NCI-H187 (cell line): ENCODE measurements at places on chromosomes 3 and 15.

- no peak for DNase-seq
Measured at GRCh38 chr3:45781271-45781670, 15.1 kb downstream of the SLC6A20 start.

- DNase-seq, result no peak
Measured at GRCh38 chr3:144031938-144032337, 60.3 kb downstream of the DIPK2A start.

GRCh38 chr3:41662288-41662687 is 299.6 kb downstream of the ULK4 start:
- DNase-seq, result no peak

DNA sequence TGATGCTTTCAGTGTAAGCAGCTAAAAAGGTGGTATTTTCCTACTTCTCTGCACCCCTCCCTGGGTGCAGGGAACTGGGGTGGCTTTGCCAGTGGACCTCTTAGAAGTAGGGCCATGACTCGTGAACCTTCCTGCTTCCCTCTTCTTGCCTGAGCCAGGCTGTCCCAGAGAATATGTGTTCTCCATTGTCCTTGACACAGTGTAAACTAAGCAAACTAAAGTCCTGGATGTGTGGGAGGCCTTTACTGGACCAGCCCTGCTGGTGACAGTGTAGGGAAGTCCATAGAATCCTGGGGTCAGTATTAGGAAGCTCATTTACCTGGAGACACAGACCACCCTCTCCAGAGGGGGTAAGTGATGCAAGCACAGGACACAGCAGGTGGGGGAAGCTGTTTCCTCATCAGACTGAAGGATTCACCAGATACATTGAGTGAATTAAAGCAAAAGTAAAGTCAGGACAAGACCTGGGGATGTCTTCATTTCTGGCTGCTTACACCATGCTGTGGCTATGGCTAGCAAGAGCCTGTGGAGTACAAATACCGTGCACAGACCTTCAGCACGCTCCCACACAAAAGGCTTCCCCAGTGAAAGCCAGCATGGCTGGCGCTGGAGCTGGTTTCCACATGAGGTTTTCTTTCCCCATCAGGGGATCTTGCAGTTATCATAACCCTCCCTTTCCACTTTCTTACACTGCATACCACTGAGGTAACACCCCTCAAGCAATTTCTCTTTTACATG is 64.8 kb upstream of the LPP start:
- DNase-seq, result no peak

DNA sequence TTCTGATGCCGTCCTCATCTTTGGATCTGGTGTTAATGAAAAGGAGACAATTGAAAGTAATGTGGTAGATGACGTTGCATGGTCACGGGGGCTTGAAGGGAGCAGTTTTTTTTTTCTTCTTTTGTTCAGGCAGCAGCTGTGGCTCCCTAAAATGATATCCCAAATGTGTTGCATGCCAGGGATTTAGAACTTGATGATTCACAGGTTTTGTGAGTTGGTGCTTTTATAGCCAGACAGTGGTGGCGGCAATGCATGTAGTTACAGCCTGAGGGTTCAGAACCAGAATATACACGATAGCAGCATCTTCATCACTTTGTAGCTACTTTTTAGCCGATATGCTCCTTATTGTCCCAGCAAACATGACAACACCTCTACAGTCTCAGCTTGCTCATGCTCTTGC is 133.4 kb downstream of the CHST2 start:
- no peak for DNase-seq

GRCh38 chr15:37625576-37625975 is 308.9 kb upstream of the TMCO5A start:
- no peak for DNase-seq

DNA sequence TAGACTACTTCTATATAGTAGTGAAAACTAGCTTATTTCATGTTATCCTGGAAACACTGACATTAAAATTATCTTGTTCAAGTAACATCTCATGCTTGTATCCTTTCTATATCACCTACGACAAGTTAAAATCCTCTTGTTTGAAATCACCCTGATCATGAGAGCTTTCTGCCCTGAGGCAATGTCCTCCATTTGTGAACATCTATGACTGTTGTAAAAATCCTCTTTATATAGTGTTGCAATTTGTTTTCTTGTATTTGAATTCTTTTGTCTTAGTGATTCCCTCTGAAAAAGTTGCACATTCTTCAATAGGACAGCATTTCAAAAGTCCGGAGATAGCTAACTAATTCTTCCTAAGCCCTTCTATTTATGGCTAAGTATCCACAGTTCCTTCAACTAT is 480.3 kb downstream of the NSUN3 start:
- no peak for DNase-seq

GRCh38 chr3:184129012-184129411 is 6.1 kb upstream of the EIF2B5 start:
- DNase-seq, result no peak

GRCh38 chr3:182527745-182528144 is 265.6 kb upstream of the ATP11B start:
- no peak for DNase-seq

DNA sequence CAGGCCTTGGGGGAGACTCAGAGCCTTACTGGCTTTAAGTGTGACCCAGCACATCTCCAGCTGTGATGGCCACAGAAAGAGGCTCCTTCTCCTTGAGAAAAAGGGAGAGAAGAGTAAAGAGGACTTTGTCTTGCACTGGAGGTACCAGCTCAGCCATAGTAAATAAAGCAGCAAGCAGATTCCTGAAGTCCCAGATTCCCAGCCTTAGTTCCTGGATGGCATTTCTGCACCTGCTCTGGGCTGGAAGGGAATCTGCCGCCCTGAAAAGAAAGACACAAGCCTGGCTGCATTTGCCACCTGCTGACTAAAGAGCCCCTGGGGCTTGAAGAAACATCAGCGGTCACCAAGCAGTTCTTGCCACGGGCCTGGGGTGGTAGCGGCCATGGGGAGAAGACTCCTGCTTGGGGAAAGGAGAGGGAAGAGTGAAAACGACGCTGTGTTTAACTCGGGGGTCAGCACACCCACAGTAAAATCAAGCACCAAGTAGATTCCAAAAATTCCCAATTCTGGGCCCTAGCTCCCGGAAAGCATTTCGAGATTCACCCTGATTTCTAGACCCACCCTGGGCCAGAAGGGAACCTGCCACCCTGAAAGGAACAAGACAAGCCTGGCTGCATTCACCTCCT is 24.2 kb upstream of the TNK2 start:
- DNase-seq, result no peak

DNA sequence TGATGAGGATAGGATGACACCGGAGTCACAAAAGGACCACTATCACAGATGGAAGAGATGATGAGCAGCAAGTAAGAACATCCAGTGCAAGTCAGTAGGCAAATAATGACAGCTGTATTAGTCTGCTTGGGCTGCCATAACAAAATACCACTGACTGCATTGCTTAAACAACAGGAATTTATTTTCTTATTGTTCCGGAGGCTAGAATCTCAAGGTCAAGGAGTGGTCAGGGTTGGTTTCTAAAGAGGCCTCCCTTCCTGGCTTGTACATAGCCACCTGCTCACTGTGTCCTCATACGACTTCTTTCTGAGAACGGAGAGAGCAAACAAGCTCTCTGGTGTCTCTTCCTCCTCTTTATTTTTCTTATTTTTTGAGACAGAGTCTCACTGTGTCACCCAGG is 380.7 kb downstream of the PLOD2 start:
- no peak for DNase-seq

GRCh38 chr15:92925454-92925853 is 25.3 kb downstream of the CHD2 start:
- DNase-seq, result no peak

DNA sequence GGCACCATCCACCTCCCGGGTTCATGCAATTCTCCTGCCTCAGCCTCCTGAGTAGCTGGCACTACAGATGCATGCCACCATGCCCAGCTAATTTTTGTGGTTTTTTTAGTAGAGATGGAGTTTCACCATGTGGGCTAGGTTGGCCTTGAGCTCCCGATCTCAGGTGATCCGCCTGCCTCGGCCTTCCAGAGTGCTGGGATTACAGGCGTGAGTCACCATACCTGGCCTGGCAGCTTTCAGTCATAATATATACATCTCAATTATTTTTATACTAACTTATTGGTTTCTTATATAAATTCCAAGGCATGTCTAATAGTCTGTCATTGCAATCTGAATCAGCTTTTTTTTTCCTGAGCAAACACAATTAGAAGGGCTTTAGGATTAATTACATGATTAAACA is 74.0 kb upstream of the CCNL1 start:
- no peak for DNase-seq

DNA sequence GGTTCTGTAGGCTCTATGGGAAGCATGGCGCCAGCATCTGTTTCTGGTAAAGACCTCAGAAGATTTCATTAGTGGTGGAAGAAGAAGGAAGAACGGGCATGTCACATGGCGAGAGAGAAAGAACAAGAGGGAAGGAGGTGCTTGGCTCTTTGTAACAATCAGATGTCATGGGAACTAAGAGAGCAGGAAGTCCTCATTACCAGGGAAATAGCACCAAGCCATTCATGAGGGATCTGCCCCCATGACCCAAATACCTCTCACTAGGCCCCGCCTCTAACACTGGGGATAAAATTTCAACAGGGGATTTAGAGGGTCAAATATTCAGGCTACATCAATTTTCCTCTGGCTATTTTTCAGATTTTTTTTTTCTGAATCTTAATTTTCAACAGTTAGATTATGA is 954.3 kb downstream of the SQOR start:
- DNase-seq, result no peak

DNA sequence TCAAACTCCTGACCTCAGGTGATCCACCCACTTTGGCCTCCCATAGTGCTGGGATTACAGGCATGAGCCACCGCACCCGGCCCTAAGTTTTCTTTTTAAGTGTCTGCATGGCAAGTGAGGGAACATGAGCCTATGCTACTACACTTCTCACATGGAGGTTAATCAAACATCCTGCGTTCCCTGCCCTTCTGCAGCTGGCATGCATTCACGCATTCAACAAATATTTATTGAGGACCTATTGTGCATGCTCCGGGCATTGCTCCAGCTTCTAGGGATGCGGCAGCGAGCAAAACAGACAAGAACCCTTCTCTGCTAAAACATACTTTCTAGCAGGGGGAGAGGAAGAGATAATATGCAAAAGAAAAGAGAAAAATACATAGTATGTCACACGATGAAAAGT is 42.6 kb upstream of the ACKR4 start:
- DNase-seq, result no peak

- DNase-seq, result no peak
Measured at GRCh38 chr3:66851894-66852613, 146.1 kb upstream of the KBTBD8 start.
